Substantia nigra (tissue), 51 donors: ENCODE measurements at places on chromosomes 3 and 15.
A peak's percentile ranks its signal among the peaks of the same experiment; 100 is the strongest.

- DNase-seq: no peak
Observed at GRCh38 chr3:37054370-37054769, 61.1 kb downstream of the MLH1 start.

- peak; percentile 59 for DNase-seq
Observed at GRCh38 chr15:88246666-88247446, 9.7 kb downstream of the NTRK3 start.

DNA sequence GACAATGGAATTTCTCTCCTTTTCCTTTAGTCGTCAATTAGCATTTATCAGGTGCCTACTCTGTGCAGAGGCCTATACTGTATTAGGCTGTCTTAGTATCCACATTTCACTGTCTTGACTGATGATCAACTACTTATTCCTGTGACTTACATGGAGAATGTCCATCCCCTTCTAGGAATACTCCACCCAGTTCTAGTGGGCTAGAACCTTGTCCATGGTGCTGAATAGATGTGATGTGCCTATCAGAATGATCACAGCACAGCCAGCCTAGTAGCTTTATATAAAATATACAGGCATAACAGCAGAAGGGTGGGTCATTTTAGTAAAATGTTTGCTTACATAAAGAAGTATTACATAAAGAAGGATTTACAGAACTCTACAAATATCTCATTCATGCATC lies 621.4 kb downstream of the PDCD6IP start:
- no peak for DNase-seq

DNA sequence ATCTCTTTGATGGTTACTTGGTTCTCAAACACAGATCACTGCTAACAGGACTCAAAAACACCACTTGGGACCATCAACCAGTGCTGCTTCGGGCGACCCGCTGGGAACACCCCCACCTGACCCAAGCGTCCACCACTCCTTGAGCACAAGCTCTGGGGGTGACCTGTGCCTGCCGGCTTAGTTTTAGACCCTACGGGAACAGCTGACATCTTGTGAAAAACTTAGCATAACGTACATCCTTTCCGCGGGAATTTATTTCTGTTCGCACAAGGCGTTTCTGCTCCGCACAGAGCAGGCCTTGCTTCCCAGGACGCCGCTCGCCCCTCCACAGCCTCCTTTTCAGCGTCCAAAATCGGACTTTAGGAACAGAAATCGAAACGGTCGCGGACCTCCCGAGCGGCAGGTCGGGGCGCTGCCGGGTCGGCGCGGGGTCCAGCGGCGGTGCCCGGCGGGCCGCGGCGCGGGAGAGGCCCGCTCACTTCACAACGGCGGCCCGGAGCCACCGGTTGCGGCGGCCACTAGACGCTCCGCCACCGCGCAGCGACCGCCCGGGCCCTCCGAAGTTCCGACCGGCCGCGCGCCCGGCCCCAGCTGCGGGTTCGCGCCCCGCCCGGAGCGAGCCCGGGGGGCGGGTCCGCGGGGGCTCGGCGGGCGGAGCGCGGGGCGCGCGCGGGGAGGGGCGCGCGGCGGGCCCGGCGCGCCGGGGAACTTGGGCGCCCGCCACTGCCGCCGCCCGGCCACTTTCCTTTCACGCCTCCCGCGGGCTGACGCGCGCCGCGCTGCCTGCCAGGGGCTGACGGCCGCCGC lies 959 bp downstream of the SFMBT1 start:
- DNase-seq: peak; percentile 25

- no peak for DNase-seq
Observed at GRCh38 chr3:40923143-40923542, 276.2 kb upstream of the CTNNB1 start.

DNA sequence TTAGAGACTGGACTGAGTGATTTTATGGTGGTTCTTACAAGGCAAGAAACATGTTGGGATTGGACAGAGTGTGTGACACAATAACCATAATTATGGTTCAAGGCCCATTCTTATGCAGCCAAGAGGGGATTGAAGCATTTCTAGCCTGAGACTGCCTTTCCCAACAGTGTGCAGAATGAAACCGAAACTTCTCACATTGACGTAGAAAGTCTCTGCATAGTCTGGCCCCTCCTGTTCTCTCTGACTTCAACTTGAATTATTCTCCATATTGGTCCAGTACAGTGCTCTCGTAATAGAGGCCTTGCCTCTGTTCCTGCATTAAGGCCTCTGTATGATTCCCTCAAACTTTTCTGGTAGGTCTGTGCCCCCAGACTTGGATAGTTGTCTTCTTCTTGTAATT lies 138.3 kb downstream of the DIPK2A start:
- no peak for DNase-seq

DNA sequence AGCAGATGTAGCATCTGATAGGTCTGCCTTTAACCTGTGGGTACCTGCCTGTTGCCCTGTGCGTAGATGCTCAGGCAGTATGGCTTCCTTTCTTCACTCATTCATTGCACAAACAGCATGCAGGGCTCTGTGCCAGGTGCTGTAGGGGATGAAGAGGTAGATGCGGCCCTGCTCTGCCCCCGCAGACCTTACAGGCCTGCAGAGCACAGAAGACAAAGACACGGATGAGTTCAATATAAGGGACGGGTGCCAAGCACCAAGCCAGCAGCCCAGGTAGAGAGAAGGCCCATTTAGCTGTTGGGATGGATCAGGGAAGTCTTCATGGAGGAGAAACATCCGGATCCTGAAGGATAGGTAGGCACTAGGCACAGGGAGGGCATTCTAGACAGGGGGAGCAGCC lies 69.4 kb downstream of the AAGAB start:
- no peak for DNase-seq

- no peak for DNase-seq
Observed at GRCh38 chr15:40955930-40956540, 2.8 kb downstream of the CHAC1 start.

DNA sequence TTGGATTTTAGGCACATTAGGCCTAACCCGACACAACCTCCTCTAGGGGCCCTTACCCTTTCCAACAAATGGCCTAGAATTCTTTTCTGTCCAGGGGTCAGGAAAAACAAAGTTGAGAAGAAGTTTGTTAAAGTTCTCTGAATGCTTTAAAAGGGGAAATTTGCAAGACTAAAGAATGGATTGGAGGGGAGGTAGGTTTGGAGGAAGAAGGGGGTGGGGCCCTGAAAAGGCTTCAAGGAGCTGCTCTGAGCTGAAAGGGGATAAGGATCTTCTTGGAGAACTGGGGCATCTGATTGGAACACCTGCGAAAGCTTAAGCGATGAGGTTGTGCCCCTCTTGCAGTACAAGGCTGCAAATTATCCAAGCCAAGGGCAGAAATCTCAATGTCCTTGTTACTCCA lies 3.9 kb upstream of the SENP2 start:
- DNase-seq: no peak

DNA sequence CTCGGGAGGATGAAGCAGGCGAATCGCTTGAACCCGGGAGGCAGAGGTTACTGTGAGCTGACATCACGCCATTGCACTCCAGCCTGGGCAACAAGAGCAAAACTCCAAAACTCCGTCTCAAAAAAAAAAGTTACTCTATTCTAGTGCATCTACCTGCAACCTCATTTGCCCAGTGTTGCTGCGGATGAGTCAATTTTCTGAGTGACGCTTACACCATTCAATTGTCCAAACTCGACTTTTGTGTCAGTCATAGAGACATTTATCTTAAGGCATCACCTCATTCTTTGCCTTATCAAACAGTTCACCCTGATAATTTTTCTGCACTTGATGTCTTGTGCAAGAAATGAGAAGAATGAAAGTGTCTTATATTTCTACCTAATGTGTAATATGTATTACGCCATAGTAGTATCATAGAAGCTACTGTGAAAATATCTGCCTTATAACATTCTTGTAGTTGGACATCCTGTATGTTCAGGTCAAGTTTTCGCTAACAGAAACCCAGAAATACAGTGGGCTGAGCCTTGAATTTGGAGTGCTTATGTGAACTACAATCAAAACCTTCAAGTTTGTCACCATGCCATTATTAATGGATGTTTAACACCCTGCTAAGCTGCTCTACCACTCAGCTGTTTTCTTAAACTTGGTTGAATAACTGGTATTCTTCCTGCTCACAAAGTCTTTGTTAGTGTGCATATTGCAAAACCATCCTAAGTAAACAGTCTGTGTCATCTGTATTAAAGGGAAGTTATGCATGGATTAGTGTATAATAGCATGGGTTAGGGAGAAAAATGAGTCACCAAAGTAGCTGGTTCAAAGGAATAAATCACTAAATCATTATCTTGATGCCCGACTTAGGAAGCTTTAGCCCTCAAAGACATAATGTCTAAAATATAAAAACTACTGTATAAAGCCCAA lies 531.0 kb upstream of the NR2F2 start:
- no peak for DNase-seq

DNA sequence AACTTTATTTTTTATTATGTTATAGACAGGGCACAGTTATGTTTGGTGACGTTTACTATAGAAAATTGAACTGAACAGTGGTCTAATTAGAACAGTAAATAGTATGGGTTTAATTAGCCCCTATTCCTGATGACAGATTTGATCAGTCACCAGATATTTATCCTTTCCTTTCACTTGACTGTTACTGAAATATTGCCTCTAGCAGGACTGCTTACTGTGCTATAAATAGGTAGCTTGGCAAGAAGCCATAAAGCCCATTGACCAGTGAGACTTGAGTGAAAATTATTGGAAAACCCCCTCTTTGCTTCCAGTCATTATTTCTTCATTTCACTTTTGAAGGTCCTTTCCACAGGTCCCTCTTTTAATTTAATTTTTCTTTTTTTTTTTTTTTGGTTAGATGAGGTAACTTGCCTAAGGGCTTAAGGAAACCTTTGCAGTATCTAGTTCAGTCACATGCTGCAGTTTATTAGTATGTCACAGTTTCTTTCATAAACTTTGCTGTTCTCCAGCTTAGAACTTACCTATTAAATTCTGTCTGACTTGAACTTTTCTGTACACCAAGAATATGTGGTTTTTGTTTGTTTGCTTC lies 115.6 kb downstream of the ADAMTSL3 start:
- DNase-seq: no peak
